SW 1271 (cell line): ENCODE measurements at places on chromosomes 6 and 20.

DNA sequence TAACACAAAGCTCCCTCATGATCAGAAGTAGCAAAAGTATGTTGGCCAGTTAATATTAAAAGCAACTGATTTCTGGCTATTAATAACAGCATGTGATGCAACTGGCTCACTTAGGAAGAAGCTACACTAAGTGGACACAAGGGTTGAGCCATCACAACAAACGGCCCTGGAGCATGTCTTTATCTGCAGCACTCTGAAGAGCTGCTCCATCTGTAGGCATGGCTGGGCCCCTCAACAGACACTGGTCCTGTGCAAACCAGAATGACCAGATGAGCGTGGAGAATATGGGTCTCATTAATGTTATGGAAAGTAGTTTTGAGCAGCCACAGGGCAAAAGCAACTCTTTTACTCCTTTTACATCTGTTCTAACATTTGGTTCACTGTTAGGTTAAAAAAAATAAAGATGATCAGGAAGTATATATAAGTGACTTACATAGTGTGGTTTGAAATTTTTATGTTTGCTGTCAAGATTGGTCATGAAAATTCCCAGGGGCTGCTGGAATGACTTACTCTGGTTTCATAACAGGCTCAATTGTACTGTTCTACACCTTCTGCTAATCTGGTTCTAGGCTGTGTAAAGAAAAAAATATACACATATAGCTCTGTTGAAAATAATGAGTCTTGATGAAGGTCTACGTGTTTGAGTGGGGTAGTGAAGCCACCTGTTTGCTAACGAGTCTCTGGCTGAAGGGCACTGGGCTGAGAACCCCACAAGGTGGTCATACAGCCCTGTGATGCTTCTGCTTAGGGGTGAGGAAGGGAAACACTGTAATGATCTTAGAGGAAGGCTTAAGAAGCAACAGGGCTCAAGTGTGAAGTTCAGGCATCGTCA lies 58.1 kb downstream of the INSM1 start:
- DNase-seq = no peak

GRCh38 chr20:3935956-3936340 lies 46.8 kb downstream of the PANK2 start:
- DNase-seq = no peak

DNA sequence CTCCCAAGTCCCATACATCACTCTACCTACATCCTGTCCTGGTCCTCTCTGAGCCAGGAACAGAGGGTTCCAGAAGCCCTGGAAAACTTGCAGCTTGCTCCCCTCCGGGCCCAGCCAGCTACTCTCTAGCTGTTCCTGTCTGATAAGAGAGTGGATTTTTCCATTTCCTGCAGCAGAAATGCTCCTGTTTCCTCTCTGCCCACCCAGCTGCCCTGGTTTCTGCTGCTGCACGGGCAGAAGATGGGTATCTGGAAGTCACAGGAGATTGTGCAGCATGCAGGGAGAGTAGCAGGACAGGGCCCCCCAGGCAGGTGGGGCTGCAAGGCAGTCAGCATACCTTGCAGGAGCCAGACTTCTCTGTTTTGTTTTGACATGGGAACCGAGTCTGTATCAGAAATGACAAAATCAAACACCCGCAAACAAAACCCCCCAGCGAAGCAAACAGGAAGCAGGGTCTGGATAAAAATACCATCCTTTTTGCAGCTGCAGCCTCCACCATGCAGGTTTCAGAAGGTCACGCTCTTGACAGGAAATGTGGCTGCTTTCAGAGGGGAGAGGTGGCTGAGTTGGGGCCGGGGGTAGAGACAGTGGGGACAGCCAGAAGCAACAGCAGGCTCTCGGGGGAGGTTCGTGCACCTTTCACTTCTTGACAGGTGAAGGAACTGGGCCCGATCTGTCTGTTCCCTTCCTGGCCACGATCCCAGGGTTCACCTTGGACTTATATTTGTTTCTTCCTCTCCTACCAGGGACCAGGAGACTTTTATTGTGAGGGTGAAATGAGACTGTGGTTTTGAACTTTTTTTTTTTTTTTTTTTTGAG lies 50.8 kb upstream of the FAM83D start:
- DNase-seq = no peak

DNA sequence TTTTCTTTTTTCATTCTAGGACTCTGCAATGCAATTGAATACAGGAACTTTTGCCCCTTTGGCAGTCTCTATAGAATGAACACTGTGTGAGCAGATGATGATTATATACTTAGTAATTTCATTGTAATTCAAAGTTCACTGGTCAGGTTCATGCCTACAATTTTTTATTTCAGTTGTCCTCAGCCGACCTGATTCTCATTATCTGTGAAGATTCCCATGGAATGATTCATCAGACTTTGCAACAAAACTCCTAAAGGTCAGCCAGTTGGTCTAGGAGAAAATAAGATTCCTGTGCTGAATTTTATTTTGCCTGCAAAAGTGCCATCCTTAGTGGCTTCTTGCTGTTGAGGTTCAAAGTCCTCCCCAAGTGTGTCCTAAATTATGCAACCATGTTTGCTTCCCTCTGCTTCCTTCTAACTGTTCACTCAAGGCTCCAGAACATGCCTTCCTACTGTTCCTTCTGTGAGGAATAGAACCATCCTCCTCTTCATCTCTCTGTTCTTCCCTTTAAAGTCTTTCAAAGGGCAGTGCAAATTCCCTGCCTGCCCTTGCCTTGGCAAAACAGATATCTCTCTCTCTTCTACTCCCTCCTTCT lies 194.2 kb upstream of the CNR1 start:
- peak; percentile 74 for DNase-seq

- DNase-seq = no peak
Measured at GRCh38 chr6:13390658-13391057, 62.3 kb upstream of the TBC1D7 start.

- no peak for DNase-seq
Measured at GRCh38 chr20:54535033-54535432, 59.6 kb downstream of the DOK5 start.
